COR-L47 (cell line): ENCODE measurements at places on chromosomes 1 and 21.

DNA sequence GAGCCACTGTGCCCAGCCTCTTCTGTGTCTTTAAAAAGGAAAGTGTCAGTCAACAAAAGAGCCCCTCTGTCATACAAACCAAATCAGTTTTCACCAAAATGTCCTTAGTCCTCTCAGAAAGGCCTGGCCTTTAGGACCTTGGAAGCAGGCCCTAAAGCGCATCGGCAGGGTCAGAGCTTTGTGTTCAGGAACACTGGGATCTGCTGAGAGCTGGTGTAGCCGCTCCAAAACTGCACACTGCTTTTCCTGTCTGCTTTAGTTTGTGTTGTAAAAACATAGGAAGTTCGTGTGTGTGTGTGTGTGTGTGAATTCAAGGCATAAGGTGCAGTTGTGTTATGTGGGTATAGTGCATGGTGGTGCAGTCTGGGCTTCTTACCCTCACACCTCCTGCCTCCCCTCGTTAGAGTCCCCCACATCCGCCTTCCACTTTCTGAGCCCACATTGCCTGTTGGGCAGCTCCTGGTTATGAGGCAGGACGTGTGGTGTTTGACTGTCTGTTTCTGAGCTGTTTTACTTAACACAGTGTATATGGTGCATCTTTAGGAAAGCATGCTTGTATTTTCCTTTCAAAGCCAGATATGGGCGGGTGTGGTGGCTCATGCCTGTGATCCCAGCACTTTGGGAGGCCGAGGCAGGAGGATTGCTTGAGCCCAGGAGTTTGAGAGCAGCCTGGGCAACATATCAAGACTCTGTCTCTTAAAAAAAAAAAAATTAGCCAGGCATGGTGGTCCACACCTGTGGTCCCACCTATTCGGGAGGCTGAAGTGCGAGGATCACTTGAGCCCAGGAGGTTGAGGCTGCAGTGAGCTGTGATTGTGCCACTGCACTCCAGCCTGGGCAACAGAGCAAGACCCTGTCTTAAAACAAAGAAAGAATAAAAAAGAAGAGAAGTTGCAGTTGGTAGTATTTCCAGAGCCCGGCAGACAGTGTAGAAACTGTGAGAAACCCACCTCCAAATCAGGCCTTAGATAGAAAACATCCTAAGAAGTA, 12.4 kb downstream of the IBA57 start:
- no peak for DNase-seq

DNA sequence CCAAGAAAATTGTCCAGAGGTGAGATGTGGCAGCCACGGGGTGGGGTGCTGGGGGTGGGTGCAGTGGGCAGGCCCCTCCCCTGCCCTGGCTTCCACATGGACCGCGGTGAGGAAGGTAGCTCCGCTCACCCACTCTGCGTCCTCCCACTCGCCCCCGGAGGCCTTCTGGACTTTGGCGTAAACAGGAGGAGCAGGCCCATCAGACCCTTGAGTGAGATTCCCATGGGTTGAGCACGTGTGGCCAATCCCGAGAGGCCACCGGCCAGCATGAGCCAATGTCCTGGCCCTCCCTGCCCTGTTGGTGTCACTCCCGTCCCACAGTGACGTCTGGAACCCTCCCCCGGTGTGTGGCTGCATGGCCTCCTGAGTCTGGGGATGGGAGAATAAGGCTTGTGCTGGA, 8.2 kb upstream of the TMEM240 start:
- no peak for DNase-seq

GRCh38 chr1:16126743-16127515, 28.9 kb downstream of the EPHA2 start:
- DNase-seq: no peak

DNA sequence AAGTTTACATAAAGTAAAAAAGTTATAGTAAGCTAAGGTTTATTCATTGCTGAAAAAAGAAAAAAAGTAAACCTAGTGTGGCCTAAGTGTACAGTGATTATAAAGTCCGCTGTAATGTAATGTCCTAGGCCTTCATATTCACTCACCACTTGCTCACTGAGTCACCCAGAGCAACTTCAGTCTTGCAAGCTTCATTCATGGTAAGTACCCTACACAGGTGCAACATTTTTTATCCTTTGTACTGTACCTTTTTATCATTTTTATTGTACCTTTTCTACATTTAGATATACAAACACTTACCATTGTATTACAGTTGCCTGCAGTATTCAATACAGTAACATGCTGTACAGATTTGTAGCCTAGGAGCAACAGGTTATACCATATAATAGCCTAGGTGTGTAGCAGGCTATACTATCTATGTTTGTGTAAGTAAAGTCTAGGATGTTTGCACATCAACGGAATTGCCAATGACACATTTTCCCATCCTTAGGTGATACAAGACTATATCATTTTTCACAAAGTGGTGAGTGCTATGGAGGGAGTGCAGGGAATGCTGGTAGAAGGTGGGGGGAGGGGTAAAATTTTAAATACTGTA, 58.0 kb upstream of the DMRTA2 start:
- DNase-seq: no peak

- no peak for DNase-seq
Measured at GRCh38 chr1:30787856-30788495, 30.4 kb upstream of the LAPTM5 start.

DNA sequence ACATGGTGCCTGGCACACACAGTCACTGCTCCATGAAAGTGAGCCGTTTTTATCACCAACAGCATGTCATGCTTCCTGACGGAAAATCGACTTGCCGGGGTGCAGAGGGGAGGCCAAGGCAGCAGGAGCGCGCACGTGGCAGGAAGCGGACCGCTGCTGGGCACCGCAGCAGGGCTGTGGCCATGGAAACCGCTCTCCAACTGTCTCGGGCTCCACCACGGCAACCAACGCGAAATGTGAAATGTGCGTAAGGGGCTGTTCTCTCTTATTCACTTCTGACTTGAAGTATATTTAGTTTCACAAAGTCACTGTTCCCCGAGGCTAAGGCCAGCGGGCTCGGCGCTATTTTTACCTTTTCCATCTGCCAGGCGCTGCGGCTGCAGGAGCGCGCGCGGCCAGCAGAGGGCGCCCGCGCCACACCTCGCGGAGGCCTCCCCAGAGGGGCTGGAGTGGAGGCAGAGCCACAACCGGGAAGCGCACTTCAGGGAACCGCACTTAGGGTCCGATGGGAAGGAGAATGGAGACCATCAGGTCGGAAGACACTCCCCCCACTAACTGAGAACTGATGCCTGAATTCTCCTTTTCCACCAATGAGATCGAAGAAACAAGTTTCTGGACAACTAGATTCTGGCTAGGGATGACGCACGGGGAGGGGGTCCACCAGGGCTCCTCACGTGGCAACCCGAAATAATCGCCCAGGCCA, 19.7 kb downstream of the RCC2 start:
- no peak for DNase-seq

DNA sequence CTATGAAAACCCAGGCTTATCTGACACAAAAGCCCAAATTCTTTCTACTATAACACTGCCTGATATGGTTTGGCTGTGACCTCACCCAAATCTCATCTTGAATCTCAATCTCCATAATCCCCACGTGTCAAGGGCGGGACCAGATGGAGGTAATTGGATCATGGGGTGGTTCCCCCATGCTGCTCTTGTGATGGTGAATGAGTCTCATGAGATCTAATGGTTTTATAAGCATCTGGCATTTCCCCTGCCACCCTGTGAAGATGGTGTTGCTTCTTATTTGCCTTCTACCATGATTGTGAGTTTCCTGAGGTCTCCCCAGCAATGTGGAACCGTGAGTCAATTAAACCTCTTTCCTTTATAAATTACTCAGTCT, 123.3 kb upstream of the USP24 start:
- no peak for DNase-seq

GRCh38 chr1:204127597-204128242, 24.1 kb downstream of the ETNK2 start:
- peak; percentile 77 for DNase-seq

- no peak for DNase-seq
Measured at GRCh38 chr1:94098585-94099111, 22.3 kb downstream of the ABCA4 start.

GRCh38 chr1:239058190-239058589, 328.2 kb upstream of the CHRM3 start:
- DNase-seq: no peak

DNA sequence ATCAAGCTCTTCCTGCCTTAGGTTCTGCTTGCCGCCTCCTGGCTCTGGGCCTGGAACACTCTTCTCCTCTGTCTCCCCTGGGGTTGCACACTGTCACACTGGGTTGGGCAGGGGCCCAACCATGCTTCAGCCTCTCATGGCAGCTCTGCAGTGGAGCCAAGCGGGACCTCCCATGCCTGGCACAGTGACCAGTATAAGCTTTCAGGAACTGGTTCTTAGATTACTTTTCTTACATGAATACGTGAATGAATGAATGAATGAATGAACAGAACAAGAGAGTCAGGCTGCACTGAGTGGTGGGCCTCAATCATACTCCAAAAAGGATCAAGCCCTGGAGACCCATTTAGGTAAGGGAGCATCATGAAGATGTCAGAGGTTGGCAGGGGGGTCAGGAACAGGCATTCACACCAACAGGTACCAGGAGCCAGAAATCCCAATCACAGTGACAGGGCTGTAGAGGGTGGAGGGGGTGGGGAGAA, 30.8 kb upstream of the TMEM125 start:
- no peak for DNase-seq

DNA sequence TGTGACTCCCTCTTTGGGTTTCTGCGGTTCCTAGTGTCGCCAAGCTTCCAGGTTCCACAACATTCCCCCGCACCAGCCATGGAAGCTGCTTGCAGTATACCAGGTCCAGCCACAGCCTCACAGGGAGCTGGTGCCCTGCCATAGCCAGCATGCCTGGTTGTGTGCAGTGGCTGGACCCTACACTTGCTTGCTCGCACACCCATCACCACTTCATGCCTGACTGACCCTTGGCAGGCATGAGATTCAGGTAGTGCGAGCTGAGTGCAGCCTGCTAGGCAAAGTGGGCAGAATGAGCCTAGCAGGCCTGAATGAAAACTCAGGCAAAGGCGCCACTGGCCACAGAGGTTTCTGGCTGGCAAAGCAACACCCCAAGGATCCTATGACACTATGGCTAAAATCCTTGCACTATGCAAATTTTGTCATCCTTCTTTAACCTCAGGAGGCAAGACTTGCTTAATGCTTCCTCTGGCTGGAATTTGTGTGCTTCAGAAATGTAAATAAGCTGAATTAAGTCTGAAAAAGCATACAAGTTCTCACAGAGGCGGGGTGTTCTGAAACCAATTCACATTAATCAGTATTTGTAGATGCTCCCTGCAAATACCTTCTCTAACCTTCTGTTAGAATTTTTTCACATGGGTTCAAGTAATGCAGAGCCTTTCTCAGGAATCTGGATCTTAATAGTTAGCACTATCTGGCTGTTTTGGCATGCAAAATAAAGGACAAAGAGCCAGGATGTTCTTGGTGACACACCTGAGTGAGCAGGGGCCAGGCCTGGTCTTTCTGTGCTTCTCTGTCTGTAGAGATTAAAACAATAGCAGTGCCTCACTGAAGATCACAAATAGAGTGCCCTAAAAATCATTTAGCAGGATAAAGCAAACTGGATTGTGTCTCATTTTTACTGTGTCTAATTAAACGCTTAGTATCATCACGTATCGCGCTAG, 256.9 kb downstream of the GPATCH2 start:
- DNase-seq: no peak

DNA sequence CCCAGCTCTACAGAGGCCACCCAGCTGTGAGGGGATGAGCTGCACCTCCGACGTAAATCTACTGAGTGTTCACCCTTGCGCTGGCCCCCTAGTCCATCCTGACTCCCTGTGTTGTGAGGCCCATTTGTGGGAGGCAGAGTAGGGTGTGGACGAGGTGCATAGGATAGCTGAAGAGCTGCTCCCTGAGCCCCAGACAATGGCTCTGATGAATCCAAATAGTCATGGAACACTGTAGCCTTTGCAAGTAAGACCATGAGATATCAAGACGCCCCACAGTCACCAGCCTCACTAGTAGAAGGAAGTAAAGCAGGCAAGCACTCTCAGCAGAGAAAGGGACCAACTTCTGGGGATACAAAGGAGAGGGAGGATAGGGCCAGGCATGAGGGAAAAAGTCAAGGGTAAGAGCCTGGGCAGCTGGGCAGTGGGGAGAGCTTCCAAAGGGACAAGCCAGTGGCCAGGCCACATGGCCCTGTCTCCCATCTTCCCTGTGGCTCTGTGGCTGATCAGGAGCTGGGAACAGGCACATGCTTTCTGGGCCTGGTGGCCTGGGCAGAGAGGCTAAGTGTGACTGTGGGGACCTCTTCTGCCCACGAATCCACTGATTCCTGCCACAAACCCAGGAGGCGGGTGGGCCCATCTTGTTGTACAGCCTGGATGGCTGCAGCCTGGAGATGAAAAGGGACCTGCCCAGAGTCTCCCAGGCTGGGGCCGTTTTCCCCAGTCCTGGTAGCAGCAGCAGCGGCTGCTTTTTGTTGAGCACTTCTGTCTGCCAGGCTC, 55.5 kb upstream of the EPS8L3 start:
- DNase-seq: no peak

DNA sequence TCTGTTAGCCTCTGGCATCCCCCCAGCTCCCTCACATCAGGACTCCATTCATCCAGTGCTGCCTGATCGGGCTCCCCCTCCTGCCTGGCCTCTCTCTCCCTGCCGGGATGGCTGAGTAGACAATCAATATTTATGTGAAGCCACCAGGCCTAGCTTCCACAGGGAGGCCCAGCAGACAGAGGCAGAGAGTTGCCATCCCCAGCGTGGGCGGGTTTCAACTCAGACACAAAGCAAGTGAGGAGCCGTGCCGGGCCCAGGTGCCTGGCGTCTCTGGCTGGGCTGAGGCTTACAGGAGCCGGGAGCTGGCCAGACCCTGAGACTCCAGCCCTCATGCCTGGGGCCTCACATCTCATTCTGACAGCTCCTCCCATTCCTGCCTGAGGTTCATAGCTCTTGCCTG, 34.5 kb upstream of the ATP2B4 start:
- peak; percentile 62 for DNase-seq

- no peak for DNase-seq
Measured at GRCh38 chr1:199646761-199647160, 380.7 kb upstream of the NR5A2 start.

DNA sequence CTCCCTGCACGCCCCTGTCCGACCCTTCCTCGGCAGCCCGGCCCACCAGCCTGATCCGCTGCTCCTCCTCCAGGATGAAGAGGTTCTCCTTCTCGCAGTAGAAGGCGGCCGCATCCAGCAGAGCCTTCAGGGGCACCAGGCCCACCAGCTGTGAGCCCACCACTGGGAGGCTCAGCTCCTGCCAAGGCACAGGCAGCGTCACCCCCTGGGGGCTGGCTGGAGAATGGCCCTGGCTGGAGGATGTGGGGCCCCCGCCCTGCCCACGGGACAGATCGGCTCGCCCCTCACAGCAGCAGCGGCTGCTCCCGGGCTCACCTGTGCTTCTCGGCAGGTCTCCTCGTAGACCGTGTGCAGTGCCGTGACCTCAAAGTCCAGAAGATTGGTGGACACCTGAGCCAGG, 5.3 kb downstream of the FTCD start:
- no peak for DNase-seq
